HT-29 (cell line): ENCODE measurements at places on chromosomes 11 and 22.

DNA sequence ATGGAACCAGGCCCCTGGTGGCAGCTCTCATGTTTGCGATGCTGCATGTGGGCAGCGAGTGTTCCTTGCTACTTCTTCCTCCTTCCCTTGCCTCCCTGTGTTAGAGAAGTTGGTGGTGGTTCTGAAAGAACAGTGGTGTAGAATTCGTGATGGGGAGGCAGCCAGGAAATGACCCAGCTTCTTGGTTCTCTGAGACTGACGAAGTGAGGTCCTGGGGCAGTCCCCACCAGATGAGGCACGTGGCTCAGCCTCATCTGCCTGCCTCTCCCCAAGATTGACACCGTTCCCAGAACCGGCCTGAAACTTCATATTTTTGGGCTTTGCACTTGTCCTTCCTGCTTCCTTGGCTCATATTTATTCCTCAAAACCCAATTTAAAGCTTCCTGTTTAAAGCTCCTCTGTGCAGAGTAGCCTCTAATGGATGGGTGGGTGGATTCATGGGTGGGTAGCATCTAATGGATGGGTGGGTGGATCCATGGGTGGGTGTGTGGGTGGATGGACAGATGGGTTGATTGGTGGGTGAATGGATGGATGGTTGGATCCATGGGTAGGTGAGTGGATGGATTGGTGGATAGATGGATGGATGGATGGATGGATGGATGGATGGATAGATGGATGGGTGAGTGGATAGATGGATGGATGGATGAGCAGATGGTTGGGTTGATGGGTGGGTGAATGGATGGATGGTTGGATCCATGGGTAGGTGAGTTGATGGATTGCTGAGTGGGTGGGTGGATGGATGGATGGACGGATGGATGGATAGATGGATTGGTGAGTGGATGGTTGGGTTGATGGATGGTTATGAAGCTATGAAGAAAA is 77.3 kb upstream of the ATXN10 start:
- no peak for DNase-seq

DNA sequence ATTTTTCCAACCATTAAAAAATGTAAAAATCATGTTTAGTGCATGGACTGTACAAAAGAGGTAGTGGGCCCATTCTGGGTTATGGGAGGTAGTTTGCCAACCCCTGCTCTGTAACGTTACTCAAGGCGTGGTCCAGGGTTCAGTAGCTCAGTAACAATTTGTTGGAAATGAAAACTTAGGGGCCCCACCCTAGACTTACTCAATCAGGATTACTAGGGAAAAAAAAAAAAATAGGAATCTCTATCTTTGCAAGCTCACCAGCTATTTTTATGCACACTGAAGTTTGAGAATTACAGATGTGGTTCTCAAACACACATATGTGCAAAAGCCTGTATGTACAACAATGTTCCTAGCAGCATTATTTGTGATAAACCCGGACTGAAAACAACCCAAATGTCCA is 17.3 kb upstream of the LMO2 start:
- no peak for DNase-seq

- DNase-seq: no peak
Measured at GRCh38 chr11:117908109-117908895, 20.9 kb downstream of the TMPRSS13 start.

- DNase-seq: no peak
Measured at GRCh38 chr11:16749666-16750065, 11.2 kb downstream of the C11orf58 start.

- no peak for DNase-seq
Measured at GRCh38 chr22:32827049-32827602, 25.6 kb downstream of the TIMP3 start.

DNA sequence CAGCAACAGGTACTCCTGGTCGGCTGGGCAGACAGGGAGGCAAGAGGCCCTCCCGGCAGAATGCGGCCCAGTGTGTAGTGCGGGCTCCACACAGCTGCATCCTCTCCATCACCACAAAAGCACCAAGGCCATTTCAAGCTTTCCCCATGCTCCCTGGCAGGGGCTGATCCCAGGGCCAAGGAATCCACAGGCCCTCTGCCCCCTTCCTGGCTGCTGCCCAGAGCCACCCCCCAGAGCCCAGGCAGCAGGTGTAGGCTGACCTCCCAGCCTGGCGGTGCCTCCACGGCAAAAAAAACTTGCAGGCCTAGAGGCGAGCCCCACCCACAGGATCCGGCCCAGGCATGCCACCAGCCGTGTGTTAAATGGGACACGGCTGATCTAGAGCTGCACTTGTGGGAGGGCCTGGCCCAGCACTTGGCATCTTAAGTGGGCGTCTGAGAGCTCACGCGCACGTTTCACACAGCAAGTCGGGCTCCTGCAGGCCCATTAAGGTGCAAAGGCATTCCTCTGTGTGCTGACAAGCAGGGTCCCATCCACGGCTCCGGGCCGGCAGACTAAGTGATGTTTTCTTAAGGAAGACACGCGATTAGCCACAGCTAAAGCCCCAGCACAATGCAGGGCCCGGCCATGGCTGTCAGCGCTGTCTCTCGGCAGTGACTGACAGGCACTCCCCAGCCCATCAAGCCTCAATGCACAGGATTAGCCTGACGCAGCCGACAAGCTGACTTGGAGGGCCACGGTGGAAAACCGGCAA is 19.8 kb upstream of the GNB1L start:
- DNase-seq: peak; percentile 57

GRCh38 chr11:57131080-57131790 is 50.5 kb upstream of the LRRC55 start:
- peak; percentile 69 for DNase-seq

DNA sequence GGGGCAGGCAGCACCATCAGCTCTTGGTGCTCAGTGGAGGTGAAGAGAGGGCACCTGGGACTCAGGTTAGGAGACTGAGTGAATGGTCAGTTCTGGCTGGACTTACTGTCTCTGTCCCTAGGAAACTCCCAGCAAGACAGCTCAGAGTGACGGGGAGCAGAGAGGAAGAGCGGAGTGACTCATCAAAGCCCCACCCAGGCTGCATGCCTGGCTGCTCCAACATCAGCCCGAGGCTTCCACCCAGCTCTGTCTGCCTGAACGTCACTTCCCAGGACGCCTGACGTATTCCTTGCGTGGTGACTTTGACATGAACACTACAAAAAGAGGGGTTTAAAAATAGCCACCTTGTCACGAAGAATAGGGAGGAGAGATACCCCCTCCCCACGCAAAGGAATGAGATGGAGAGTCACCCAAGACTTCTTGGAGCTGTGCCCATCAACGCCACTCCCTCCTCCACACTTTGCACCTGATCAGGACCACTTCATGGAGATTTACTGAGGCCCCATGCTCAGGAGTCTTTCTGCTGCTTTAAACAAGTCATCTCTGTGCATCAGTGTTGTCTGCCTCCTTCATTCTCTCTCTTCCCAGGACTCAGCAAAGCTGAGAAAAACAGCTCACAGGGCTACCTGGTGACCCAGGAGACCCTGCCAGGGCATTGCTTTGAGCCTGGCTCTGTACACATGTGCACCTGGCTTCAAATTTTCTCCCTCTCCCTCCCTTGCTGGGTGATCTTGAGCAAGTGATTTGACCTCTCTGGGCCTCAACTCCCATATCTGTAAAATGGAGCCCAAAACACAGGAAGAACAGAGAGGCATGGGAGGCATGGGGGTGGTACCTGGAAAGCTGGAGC is 83.1 kb downstream of the MN1 start:
- peak; percentile 37 for DNase-seq

GRCh38 chr11:34263441-34264091 is 94.2 kb downstream of the ABTB2 start:
- peak; percentile 90 for DNase-seq

GRCh38 chr11:99535819-99536218 is 515.1 kb downstream of the CNTN5 start:
- no peak for DNase-seq

DNA sequence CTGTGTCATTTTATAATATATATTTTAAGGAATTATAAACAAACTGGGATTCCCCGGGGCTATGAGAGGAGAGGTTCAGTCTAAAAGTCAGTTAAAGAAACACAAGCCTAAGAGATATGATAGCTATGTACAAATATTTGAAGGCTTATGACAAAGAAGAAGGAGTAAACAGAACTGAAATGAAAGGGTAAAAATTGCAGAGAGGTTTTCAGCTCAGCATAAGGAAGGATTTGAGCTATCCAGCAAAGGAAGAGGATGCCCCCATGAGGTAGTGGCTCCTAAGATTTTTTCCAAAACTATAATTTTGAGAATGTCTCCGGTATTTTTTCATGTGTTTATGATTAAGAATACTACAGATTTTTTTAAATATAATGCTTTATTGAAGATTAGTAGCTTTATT is 57.9 kb upstream of the ANGPTL5 start:
- DNase-seq: no peak

DNA sequence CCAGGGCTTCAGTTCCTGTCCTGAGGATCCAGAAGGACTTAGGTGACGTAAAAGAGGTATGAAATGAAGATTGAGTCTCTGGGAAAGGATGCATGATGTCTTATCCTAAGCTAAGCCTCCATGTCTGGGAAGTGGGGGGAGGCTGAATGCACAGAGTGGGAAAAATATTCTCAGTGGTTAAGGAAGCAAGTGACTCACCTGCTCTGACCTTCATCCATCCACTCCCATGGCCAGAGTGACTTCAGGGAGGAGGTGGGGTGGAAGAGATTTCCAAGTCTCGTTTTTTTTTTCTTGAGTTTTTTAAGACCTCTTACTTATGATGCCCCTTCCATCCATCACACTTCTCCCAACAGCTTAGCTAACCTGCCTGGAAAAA is 32.5 kb upstream of the POLD3 start:
- no peak for DNase-seq

DNA sequence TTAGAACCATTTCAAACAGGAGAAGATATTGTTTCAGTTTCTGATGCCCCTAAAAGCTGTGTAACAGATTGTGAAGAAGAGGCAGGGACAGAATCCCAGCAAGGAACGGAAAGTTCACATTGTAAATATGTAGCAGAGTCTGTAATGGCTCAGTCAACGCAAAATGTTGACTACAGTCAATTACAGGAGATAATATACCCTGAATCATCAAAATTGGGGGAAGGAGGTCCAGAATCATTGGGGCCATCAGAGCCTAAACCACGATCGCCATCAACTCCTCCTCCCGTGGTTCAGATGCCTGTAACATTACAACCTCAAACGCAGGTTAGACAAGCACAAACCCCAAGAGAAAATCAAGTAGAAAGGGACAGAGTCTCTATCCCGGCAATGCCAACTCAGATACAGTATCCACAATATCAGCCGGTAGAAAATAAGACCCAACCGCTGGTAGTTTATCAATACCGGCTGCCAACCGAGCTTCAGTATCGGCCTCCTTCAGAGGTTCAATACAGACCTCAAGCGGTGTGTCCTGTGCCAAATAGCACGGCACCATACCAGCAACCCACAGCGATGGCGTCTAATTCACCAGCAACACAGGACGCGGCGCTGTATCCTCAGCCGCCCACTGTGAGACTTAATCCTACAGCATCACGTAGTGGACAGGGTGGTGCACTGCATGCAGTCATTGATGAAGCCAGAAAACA is 40.8 kb downstream of the IGLL1 start:
- peak; percentile 85 for DNase-seq

GRCh38 chr22:44995715-44996114 is 14.1 kb downstream of the PHF21B start:
- no peak for DNase-seq

- no peak for DNase-seq
Measured at GRCh38 chr22:49588739-49589138, 238.9 kb downstream of the BRD1 start.

GRCh38 chr11:115996808-115997188 is 492.6 kb upstream of the CADM1 start:
- DNase-seq: no peak

- no peak for DNase-seq
Measured at GRCh38 chr11:78350646-78351165, 66.9 kb downstream of the GAB2 start.

DNA sequence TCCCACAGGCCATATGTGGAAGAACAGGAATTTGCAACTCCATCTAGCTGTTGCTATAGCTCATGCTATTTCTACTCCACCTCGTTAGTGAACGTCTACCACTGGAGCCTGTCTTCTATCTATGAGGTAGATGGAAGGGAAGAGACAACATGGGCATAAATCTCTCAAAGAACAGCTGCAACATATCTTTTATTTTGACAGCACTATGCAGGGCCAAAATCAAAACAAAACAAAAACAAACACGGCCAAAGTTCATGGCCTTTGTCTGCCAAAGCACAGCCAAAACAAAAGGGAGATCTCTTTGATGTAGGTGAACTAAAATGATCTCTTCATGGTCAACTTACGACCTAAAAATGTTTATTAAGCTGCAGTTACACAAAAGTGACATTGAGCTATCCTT is 215.2 kb upstream of the MPPED2 start:
- DNase-seq: no peak

DNA sequence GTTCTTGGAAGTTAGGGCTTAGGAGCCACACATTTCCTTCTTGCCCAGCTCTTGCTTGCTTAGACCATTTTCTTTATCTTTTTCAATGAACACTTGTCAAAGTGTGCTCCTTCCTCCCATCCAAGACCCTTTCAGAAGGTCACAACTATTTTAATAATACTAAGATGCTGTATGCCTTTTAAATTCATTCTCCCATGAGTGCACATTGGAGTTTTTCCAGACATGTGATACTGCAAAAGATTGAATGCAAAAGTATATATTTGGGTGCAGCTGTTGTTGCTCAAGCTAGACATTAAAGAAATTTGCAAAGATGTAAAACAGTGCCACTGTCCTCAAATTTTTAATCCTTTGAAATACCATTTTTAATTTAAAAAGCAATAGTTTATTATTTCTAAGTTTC is 69.3 kb upstream of the TNRC6B start:
- DNase-seq: no peak

GRCh38 chr22:50712341-50713007 is 25.5 kb upstream of the ACR start:
- DNase-seq: no peak

GRCh38 chr11:12193515-12194336 is 83.3 kb downstream of the MICAL2 start:
- no peak for DNase-seq

DNA sequence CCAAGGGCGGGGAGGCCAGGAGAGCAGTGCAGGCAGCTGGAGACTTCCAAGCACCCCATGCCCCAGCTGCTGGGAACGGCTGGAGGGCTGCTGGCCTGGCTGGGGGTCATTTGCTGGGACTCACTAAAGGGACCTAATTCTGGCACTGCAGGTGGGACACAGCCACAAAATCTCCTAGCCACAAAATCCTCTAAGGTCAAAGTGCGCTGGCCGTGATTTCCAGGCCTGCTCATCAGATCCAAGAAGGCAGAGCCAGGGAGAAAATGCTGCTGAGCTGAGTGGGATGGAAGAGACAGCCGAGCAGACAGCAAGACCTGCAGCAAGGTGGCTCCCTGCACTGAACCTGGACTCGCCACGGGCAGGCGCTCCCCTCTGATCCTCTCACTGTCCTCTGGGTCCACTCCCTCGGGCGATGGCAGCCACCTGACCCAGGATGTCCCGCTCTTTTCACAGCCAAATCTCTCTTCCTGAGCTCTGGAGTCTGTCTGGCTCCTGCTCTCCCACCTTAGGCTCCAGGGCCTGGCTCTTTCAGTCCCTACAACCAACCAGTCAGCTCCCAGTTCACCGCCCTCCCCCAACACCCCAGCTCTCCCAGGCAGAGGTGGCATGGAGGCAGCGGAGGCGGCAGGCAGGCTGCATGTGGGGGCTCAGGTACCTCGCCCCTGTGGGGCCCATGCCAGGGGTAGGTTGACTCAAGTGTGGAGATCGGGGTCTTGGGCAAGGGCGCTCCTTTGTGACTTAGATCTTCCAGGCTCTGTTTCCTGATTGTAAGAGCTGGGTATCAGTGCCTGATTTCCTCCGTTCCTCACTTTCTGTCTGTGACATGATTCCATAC is 14.5 kb downstream of the OVOL1 start:
- DNase-seq: no peak
